ENCODE measurements at places on chromosomes 7 and 10.

GRCh38 chr7:6271060-6271658, 1.3 kb downstream of the CYTH3 start:
- DNase-seq = peak; percentile 72

- DNase-seq = peak; percentile 45
These were observed 30.8 kb upstream of the ZNF32 start for GRCh38 chr10:43679509-43679908.

DNA sequence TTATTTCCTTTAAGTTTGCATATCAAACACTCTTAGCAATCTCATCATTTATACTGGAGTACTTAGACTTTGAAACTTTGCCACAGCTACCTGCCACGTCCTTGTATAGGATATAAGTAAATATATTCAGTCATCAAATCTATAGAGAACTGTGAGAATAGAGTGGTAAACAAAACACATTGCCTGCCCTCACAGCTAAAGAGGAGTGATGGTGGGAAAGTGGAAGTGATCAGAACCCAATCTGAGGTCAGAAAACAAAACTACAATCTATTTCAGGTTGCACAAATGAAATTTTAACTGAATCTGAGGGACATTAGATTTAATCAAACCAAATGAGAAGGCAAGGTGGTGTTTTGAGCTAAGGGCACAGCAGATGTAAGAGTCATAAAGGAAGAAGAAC, 74.8 kb downstream of the ZEB1 start:
- DNase-seq = no peak

DNA sequence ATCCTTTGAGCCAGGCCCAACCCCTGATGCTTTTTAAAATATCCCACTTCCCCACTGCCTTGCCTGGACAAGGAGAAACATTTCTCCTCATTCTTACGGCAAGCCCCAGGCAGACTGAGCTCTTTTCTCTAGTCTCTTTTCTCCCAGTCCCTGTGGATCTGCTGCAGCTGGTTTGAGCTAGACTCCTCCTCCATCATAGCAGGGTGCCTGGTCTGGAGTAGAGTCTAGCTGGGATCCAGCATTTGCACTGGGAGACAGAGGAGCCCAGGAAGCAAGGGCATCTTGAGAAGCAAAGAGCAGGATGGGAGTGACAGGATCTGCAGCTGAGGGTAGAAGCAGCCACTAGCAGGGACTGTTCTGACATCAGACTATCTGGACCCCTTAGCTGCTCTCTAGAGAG, 562.3 kb upstream of the COBL start:
- DNase-seq = no peak

- no peak for DNase-seq
These were observed 97.8 kb upstream of the PPIF start for GRCh38 chr10:79249186-79250121.

GRCh38 chr10:624605-625332, 64.7 kb downstream of the DIP2C start:
- DNase-seq = peak; percentile 96

GRCh38 chr7:114629762-114630161, 215.1 kb downstream of the FOXP2 start:
- DNase-seq = no peak

DNA sequence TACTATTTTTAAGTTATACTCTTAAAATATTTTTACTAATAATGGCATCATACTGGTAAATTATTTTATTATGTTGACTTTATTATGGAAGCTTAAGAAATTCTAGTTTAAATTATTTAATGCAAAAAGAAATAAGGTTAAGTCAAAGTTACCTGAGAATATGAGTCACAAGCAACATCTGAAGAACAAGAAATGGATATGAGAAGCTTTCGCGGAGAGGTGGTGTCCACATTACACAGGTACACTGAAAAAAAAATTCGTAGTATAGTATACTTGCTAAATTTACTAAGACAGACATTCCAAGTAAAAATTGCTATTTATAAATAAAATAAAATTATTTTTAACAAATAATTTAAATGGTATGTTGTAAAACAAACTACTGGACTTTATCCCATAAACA, 143.8 kb downstream of the AVL9 start:
- DNase-seq = no peak

DNA sequence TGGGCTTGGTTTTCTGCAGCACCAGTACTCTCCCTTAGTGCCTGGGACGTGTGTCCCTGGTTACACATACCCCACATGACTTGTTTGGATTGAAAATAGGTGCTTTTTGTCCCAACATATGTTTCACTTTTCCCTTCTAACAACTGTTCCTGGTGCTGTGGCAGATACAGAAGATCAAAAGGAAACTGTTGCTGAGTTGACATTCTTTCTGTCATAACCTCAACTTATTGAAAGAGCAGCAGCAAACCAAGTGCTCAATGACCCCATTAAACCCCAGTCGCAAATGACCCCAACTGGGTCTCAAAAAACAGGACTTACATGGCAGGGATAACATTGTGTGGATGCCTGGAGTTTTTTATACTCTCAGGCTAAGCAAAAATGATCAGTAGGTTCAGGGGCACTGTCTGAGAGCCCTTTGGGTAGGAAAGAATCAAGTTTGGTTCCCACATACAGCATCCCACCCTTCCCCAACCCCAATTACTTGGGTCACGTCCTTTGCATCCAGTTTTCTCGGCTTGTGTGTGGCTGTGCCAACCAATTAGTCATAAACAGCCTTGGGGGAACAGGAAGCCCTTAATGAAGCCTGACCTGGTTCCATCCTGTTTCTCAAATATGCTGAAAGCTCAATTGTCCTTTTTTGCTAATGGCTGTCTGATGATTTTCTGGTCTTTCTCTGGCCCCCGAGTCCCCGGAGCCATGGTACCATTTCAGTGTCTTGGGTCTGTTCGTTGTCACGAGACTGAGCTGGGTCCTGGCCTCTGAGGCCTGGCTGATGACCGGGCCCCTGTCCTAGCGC, 4.9 kb downstream of the HKDC1 start:
- no peak for DNase-seq

- no peak for DNase-seq
These were observed 190.1 kb upstream of the SLC26A5 start for GRCh38 chr7:103636153-103636552.

GRCh38 chr10:27242473-27242950, 1.9 kb upstream of the ACBD5 start:
- no peak for DNase-seq

- DNase-seq = no peak
These were observed 248.9 kb downstream of the KIAA1217 start for GRCh38 chr10:24457661-24458318.

- DNase-seq = no peak
These were observed 33.5 kb upstream of the FOXL3 start for GRCh38 chr7:256461-256940.

DNA sequence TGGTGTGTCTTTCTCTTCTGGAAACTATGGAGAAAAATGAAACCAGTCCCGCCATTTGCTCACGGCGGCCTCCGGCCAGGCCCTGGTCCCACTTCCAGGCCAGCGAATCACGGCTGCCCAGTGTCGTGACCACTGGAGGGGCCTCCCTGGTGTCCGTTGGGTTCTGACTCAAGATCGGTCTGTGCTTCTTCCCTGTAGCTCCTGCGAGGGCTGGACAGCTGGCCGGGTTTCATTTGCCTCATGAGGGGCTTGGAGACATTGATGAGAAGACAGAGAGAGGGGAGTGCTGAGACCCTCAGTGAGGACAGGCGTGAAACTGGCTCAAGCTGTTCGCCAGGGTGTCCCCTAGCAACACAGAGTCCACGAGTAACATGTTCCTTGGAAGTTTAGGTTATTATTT, 108.6 kb downstream of the ADARB2 start:
- no peak for DNase-seq

- no peak for DNase-seq
These were observed 16.1 kb upstream of the MEST start for GRCh38 chr7:130475776-130476175.

GRCh38 chr7:81937091-81937490, 167.2 kb upstream of the HGF start:
- no peak for DNase-seq

GRCh38 chr10:104441329-104442000, 87.8 kb downstream of the CFAP58 start:
- DNase-seq = no peak

DNA sequence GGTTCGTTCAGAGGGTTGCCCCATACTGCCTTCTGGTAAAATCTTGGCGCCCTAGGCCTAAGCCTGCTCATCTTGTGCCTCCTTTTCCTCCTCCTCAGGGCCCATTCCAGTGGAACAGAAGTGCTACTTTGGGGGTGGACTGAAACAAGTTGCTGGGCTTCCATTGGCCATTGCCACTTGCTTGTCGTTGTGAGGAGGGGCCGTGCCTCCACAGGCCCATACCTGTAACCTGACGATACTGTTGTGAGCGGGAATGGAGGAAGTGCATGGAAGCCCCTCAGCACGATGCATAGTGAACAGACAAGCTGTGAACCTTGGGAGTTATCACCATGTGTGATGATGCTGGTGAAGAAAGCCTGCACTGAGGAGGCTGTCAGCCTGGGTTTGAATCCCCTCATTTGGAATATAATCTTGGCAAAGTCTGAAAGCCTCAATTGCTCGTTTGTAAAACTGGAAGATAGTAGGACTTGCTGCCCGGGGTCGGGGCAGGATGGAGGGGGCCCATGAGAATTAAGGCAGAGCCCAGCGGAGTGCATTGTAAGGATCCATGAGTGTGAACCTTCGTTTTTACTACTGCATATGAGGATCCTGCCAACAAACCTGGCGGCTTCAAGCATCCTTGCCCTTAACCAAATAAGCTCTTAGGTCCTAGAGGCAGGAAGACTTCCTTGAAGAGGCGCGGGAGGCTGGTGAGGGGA, 671 bp upstream of the PAPSS2 start:
- DNase-seq = no peak

DNA sequence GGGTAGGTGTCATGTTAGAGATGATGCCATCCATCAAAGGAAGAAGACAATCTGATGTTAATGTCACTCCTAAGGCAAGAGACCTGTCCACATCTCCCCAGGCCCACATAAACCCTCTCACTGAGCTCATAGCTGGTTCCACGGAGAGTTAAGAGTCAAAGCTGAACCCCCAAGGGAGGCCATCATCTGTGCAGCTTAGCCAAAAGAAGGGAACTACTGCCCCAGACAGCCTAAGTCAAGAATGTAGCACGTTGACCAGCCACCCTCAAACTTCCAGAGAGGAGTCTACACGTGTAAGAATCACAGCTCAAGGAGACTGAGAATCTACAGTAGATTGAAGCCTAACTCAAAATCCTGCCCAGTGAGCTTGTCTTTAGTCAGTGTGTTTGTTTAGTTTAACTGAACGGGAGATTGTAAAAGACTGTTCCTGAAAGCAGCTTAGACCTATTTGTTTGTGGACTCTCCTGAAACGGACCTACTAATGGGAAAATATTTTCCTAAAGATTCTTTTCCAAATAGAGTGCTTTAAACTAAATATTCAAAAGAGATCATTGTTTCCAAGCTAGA, 192.7 kb upstream of the NFE2L3 start:
- no peak for DNase-seq

- DNase-seq = peak; percentile 63
These were observed 28.2 kb downstream of the TSPAN15 start for GRCh38 chr10:69479240-69480067.

DNA sequence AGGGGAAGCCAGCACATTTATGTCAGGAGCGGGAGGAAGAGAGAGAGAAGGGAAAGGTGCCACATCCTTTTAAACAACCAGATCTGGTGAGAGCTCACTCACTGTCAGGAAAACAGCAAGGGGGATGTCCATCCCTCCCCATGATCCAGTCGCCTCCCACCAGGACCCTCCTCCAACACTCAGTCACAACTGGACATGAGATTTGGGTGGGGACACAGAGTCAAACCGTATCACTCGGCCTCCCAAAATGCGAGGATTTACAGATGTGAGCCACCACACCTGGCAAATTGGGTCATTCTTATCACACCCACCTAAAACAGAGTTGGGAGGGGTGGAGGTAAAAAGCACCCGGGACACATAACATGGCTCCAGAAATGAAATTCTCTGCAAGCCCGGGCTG, 41.0 kb downstream of the CARD11 start:
- no peak for DNase-seq

GRCh38 chr7:117841611-117842010, 31.6 kb downstream of the CTTNBP2 start:
- no peak for DNase-seq

DNA sequence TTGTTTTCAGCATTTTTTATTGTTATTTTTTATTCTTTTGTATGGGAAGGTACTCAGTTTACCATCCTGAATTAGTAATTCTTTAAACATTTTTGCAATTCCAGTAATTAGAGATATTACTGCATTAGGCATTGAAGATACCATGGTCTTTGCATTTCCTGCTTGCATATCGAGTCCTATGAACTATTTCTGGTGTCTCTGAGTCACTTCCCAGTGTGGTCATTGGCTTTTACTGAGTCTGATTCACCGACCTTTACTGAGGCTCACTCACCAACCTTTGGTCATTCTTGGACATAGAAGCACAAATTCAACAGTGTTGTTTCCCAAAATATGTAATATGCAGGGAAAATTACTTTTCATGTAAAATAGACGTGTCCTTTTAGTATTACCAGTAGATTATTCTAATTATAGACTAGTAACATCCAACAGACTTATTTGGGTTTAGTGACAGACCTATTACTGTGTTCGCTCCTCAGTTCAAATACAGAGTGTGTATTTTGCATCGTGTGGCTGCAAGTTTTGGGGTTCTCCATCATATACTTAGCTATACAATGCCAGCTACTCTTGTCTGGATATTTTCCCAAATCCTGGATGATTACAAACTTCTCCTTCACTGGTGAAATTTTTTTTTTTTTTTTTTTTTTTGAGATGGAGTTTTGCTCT, 180.7 kb upstream of the PRSS1 start:
- no peak for DNase-seq

GRCh38 chr7:49579408-49579807, 194.0 kb upstream of the VWC2 start:
- DNase-seq = no peak

GRCh38 chr7:27235387-27236311, 7.0 kb upstream of the EVX1 start:
- no peak for DNase-seq

DNA sequence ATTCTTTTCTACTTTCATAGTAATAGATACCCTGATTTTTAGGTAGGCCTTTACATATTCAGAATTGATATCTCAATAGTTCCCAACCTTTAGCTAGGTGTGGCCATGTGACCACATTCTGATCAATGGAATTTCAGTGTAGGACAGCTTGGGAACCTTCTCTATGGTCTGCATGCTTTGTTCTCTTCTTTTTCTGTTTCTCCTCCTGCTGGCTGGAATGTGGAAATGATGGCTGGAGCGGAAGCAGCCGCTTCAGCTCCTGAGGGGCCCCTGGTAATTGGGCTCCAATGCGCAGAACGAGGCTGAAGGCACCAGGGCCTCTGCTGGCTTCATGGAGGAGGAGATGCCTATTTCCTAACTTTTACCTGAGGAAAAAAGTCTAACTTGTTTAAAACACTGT, 152.6 kb downstream of the ZMYND11 start:
- no peak for DNase-seq

DNA sequence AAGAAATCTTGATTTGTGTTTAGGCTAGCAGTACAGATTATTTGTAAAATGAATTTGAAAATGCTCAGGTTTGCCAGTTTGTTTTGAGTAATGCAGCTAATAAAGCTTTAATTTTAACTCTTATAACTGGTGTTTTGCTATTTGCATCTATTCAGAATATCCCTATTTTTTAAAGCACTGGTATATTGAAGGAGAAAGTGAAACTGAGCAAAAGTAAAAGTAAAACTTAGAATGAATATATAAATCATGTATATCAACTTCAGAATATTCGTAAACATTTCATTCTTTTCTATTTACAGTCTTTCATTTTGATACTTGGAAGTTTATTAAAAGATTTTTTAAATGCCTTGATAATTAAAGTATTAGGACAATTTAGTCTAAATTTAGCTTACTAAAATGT, 26.2 kb downstream of the TASOR2 start:
- no peak for DNase-seq

GRCh38 chr7:22181663-22182062, 175.3 kb downstream of the RAPGEF5 start:
- DNase-seq = no peak

- DNase-seq = no peak
These were observed 45.4 kb downstream of the FAM53B start for GRCh38 chr10:124698545-124699469.

All from globus pallidus (tissue), 1 donor.